Activated CD8-positive, alpha-beta memory T cell treated with anti-CD3 and anti-CD28 coated beads for 4 hours (primary cell): ENCODE measurements at places on chromosomes 11 and 22.

DNA sequence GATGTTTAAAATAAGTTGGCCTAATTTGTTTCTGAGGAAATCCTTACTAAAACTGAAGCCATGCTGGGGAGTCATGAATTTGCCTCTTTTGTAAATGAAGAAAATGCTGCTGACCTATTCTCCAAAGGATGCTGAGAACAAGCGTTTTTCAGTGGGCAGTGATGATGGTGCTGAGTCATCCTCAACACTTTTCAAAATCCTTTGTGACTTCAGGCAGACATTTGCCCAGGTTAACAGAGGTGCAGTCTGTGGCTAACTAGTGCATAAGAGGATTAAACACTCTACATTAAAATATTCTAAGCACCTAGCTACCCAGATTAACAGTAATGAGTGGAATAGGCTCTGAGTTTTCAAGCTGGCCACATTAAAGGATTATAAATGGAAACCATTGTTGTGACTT, 509.0 kb downstream of the DLG2 start:
- no peak for DNase-seq

GRCh38 chr11:17478070-17478469, 1.4 kb upstream of the ABCC8 start:
- DNase-seq = no peak

- no peak for DNase-seq
Observed at GRCh38 chr11:15913261-15913660, 443.1 kb downstream of the SOX6 start.

DNA sequence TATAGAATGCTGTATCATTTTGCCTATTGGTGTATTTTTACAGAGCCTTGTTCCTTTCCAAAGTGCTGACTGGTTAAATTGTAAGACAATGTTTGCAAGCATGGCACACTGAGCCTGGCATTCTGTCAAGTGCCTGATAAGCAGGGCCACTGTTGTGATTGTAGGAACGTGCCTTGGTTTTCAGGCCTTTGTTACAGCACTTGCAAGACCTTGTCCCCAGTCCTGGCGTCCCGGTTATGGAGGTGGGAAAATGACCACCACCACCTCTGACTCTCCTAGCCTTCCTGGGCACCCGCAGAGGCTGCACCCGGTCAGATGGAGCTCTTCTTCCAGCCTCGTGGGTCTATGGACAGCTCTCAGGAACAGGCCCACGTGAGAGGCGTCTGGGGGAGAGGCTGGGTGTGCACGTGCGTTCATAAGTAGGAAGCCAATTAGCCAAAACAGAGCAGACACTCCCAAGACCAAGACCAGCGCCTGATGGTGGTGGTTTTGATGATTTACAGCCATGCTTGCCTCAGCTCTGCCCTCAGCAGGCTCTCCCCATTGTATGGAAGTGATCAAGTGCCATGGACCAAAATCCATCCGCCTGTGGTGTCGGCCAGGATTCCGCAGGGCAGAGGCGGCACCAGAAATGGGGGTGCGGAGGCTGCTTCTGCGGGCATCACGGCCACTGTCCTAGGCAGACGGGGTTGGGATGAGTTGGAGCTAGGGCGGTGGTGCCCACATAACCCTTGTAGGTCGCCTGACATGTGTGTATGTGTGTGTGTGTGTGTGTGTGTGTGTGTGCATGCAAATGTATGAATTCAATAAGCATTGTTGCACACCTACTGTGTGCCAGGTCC, 89.8 kb downstream of the RTL6 start:
- no peak for DNase-seq

DNA sequence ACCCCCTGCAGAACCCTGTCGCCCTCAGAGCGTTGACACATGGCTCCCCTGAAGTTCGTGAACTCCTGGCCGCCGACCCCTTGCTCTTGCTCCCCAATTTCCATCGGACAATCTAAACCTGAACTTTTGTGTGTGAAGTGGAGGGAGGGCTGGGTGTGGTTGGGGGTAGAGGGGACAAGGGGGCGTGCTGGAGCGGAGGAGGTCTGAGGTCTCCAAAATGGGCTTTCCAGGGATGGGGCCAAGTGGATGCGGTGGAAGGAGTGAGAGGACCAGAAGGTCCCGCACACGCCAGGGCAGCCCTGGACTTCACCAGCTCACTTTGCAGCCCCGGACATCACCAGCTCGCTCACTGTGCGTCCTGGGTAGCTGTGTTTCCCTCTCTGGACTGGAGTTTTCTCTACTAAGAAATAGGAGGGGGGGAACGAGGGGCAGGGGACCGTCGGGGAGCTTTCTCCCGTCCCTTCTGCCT, 18.6 kb downstream of the CREB3L1 start:
- DNase-seq = no peak

DNA sequence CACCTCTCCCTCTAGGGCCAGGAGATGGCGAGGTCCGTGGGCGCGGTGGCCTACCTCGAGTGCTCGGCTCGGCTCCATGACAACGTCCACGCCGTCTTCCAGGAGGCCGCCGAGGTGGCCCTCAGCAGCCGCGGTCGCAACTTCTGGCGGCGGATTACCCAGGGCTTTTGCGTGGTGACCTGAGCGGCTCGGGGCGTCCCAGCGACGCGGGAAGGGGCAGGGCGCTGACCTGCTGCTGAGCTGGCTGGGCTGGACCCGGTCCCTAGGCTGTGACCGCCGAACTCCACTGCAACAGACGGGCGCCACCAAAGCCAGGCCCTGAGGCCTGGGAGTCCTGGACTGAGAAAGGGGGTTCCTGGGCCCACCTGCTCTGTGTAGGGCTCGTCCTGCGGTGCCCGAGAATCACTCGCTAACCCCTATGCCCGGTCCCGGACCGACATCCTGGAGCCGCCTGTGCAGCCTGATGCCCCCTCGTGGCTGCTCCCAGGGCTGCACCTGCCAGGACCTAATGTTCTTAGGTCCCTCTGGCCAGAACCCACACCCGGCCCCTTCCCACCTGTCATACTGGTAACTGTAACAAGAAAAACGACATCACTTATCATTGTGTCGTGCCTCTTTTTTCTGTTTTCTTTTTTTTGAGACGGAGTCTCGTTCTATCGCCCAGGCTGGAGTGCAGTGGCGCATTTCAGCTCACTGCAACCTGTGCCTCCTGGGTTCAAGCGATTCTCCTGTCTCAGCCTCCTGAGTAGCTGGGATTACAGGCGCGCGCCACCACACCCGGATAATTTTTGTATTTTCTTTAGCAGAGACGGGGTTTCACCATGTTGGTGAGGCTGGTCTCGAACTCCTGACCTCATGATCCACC, 15.0 kb downstream of the RHOD start:
- DNase-seq = peak; percentile 39

DNA sequence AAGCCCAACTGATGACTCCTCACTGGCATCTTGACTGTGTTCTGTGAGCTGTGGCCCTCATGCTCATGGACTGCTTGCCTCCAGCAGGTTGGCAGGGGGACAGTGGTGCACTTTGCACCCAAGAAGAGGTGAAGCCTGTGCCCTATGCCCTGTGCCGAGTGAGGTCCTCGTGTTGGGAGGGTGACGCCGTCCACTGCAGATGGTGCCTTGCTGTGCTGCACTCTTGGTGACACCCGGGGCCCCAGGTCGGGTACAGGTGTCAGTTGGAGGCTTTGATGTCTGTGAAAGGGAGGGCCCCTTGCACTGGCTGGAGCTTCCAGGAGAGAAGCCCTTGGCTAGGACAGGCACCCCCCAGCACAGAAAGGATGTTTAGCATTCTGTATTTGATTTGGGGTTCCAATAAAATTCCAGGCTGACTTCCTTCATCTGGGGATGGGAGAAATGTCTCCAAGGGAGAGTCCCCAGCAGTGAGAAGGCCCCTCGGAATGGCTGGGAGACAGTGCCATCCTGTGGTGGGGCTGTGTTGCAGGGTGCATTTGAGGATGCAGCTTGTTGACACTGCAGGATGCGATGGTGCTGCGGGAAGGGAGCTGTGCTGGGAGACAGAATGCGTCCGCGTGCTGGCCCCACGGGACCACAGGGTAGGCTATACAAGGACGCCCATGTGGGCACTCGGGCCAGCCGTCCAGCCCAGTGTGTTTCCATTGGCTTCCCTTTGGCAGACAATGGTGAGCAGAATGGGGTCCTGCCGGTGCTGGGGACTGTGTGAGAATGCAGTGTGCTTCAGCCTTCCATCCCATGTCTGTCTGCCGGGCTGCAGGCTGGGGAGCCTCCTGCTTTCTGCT, 2.5 kb upstream of the ZDHHC8 start:
- no peak for DNase-seq

DNA sequence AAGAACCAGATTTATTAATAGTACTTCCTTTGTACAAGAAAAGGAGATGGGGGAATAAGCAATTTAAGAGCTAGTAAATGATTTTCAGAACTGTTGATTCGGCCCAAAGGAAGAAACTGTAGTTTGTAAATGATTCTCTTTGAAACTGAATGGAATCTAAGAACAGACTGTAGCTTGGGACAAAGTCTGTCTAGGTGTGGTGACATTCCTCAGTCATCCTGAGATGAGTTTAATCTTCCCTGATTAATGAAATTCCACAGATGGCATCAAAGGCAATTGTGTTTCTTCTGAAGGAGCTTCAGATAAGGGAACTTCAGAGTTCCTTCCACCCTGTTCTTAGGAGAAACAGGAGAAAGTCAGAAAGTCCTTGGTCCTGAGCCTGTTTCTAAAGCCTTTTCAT, 2095.9 kb downstream of the LRRC4C start:
- no peak for DNase-seq

- DNase-seq = no peak
Observed at GRCh38 chr11:16997624-16998023, 16.6 kb downstream of the PLEKHA7 start.

- no peak for DNase-seq
Observed at GRCh38 chr22:30894371-30894740, 74.2 kb downstream of the MORC2 start.

DNA sequence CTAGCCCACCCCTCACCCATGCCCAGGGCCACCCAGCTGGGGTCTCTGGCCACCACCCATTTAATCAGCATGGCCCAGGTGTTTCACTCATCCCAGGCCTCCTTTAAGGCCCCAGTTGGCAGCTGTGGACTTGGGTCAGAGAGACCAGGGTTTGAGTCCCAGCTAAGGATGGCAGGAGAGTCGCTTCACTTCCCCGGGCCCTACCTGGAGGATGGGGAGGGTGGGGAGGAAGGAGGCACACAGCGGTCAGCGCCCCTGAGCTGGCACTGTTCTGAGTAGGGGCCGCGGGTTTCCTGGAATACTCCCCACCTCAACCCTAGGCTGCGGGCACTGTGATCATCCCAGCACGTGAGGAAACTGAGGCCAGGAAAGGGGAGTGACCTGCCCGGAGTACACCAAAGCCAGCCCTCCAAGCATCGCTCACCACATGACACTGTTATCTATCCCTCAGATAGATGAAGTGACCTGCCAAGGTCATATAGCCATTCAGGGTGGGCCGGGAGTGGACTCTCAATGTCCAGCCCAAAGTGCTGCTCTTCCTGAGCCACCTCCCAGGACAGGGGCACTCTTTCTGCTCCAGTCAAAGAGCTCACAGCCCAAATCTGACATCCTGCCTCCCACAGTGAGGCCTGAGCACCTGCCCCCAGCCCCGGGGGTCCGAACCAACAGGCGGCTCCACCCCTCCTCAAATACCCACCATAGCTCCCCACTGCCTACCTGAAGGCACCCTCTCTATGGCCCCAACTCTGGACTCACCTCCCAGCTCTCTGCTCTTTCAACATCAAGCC, 3.4 kb upstream of the ATP5MGL start:
- DNase-seq = no peak

- no peak for DNase-seq
Observed at GRCh38 chr22:25490896-25491295, 73.6 kb upstream of the GRK3 start.

- no peak for DNase-seq
Observed at GRCh38 chr11:19472679-19473078, 231.9 kb upstream of the E2F8 start.

DNA sequence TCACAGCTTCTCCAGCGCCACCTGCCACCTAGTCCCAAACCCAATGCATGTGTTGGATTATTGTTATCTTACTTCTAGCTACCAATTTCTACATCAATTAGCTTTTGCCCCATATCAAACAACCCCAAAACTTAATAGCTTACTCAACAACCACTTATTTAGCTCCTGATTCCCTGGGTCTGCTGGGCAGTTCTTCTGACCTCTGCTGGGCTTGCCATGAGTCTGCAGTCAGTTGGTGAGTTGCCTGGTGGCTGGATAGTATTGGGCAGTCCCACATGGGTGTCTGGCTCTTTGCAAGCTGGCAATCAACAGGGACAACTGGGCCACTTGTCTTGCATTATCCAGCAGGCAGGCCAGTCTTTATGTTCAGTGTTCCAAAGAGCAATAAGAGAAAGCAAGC, 13.6 kb upstream of the MS4A15 start:
- no peak for DNase-seq

DNA sequence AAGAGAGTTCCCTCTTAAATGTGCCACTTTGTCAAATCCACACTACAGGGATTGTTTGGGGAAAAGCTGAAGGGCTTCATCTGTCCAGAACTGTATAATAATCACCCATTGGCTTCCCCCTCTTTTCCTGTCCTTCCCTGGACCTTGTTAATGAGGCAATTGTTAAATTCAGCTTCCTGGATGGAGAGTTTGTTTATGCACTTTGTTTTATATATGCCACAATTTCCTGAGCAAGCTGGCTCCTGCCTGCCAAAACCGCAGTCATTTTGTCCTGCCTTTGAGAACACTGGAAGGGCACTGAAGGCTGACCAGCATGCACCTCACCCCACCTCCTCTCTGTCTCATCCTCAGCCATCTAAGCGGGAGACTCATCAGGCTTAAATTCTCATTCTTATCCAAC, 86.2 kb downstream of the MSANTD4 start:
- no peak for DNase-seq

DNA sequence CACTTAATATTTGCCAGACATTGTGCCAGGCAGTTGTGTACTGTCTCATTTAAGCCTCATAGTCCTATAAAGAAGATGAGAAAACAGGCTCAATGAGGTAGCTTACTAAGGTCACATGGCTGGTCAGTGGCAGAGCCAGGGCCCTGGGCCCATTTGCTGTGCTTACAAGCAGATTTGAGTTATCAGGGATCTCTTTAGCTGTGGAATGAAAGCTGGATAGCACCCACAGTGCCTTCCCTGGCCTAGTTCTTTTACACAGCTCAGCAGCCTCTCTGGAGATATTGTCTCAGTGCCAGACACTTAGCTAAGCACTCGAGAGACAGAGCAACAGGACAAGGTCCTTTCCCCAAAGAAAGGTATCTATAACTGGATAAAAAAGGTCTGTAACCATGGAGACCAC, 6.1 kb downstream of the TMEM86A start:
- DNase-seq = no peak

- no peak for DNase-seq
Observed at GRCh38 chr22:22820626-22821025, 67.0 kb upstream of the IGLL5 start.

- no peak for DNase-seq
Observed at GRCh38 chr11:62413060-62413696, 5.7 kb upstream of the SCGB1A1 start.

GRCh38 chr11:60915248-60915914, 1.4 kb downstream of the TMEM109 start:
- DNase-seq = peak; percentile 56

DNA sequence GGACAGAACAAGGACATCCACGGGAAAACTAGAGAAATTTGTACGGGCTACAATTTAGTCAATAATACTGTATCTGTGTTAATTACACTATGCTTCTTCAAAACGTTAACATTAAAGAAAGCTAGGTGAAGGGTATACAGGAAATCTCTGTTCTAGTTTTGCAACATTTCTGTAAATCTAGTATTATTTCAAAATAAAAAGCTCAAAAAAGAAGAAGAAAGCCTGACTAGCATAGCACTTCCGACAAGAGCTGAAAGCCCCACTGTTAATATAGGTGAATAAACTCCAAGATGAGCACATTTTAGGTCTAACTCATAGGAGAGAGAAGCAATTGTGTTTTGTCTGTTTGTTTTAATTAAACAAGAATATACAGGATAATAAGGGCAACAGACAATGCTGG, 299.7 kb downstream of the TTC28 start:
- no peak for DNase-seq
